Fibroblast of villous mesenchyme (primary cell): ENCODE measurements at places on chromosomes 5 and 9. TPM values are rescaled to one million over a fixed set of nuclear protein-coding genes. Genes with fewer than 3 reads are reported as not detected.

GRCh38 chr5:148403344-148403743 is 19.6 kb downstream of the FBXO38 start:
- DNase-seq = no peak

- no peak for DNase-seq
Measured at GRCh38 chr9:36030871-36031270, 5.8 kb upstream of the RECK start.

DNA sequence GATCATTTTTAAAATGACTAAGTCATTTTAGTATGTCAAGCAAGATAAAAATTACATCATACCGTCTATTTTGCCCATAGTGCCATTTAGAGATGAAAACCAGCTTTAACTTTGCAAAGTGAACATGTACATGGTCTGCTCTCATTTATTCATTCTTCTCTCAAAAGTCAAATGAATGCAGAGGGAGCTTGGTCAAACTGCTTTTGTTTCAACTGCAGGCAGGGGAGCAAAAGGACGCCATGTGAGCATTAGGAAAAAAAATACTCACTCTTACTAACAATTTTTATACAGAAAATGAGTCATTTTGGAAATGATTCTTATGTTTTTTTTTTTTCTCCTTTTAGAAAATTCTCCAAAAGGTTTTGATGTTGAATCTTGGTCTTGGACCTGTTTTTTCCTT is 15.7 kb downstream of the SCGB3A1 start:
- DNase-seq = no peak

DNA sequence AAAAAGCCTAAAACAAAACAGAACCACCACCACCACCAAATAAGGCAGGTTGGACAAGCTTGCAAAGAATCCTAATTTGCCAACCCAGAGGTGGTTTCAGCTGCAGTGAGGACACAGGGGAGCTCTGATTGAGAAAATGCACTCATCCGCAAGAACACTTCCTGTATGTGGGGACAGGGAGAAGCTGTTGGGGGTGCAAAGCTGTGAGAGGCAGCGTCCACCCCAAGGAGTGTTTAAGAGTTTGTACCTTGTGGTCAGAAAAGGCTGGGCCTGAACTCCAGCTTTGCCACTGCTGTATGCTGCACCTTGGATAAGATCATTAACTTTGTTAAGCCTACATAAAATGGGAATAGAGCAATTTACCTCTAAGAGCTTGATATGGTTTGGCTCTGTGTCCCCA is 511.7 kb downstream of the BNC2 start:
- DNase-seq = no peak

DNA sequence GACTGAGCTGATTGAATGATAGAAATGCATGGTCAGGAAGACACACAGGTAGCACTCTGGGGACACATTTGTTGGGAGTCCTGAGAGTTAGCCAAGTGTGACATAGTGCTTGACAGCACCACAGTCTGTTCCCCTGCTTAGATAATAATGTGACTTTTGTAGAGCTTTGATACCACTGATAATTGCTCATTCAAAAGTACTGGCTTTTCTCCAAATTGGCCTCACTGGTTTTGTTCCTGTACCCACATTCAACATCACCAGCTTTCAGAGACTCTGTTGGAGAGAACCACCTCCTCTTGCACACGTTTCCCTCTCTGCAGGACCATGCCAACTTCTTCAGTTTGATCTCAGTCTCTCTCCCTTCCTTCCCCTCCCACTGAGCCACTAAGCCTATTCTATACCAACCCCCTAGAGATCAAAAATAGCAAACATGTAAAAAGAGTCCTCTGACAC is 52.5 kb upstream of the IL7R start:
- DNase-seq = no peak

Gene GHR
- total RNA-seq = 0.97 and 2.2 TPM in 2 replicates

- no peak for DNase-seq
Measured at GRCh38 chr5:106860398-106861044, 810.2 kb downstream of the EFNA5 start.

- no peak for DNase-seq
Measured at GRCh38 chr9:40927260-40927631, 201.2 kb downstream of the FOXD4L6 start.

Gene HTR4
- not detected in 2 replicates for total RNA-seq

Gene CDC20B
- not detected in 2 replicates for total RNA-seq

- DNase-seq = no peak
Measured at GRCh38 chr9:131621551-131622358, 76.4 kb downstream of the PRRT1B start.

Gene PPIP5K2
- 75.7 and 104 TPM in 2 replicates for total RNA-seq

Gene FOXI1
- not detected in 2 replicates for total RNA-seq

DNA sequence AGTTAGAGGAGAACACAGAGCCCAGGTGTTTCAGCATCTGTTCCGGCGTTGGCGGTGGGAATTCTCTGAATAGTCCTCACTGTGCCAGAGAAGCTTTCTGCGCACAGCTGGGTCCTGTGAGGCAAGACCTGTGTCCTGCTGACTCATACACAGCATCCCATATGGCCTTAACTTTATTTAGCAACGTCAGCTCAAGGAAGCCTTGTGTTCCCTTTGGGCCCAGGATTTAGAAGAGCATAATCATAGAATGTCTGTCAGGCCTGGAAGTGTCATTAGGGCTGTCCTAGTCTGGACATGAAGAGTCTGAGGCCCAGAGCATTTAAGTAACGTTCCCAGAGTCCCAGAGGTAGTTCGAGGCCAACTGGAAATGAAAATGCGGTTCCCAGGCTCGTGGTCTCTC is 188.6 kb upstream of the DMRT1 start:
- DNase-seq = peak; percentile 83

Gene FABP6
- not detected in 2 replicates for total RNA-seq

DNA sequence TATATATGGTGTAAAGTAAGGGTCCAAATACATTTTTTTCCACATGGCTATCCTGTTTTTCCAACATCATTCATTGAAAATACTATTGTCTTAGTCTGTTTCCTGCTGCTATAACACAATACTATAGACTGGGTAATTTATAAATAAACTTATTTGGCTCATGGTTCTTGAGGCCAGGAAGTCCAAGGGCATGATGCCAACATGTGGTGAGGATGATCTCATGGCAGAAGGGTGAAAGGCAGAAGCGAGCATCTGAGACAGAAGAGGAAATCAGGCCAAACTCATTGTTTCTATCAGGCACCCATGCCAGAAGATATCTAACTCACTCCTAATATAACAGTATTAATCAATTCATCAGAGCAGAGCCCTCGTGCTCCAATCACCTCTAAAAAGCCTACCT is 42.6 kb downstream of the ANKRD55 start:
- DNase-seq = peak; percentile 43

Gene GFPT2
- total RNA-seq = 25.4 and 28.9 TPM in 2 replicates

DNA sequence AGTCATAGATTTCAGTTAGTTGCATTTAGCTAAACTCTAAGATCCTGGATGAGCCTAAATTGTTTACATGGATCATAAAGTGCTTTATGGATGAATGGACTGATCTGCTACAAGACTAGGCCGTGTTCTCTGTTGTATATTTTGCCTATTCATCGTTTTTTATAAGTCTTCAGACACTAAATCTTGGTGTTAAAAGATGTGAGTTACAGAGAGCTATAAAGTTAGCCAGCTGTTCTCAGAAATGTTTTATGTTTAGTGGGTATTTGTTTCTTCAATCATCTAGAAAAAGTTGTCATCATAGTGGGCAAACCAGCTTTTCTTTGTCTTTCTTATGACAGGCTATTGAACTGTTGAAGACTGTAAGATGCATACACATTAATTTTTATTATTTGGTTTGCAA is 585.8 kb upstream of the SEMA6A start:
- DNase-seq = no peak

Gene DROSHA
- total RNA-seq = 37.0 and 54.8 TPM in 2 replicates

- peak; percentile 14 for DNase-seq
Measured at GRCh38 chr5:151318850-151319732, 15.5 kb upstream of the SLC36A3 start.

DNA sequence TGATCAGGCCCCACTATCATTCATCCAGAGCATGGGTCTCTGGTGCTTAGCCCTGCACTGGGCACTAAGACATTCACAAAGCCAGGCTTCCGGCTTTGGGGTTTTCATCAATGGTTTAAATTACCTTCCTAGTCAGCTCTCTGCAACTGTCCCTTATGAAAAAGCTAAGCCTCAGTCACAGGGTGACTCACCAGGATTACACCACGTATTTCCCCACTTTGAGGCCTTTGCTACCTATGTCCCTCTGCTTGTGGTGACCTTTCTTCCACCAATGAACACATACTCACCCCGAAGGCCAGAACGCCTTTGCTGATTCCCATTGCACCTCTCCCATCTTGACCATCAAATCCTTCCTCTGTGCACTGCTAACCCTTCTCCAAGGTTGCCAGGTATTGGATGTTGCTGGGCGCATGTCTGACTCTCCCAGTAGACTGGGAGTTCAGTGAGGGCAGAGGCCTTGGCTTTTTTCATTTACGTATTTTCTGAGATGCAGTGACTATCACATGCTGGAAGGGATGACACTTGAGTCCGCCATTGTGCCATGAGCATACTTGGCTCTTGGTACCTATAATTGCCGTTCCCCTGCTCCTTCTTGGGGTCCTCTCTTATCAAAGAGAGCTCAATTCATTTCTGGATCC is 58.7 kb upstream of the TNFSF8 start:
- peak; percentile 38 for DNase-seq

Gene DMGDH
- 4.5 and 6.9 TPM in 2 replicates for total RNA-seq

GRCh38 chr9:105647595-105648349 is 14.5 kb upstream of the TAL2 start:
- peak; percentile 21 for DNase-seq

Gene PCDHA9
- total RNA-seq = under 0.01 TPM in 2 replicates

Gene ORM2
- not detected in 2 replicates for total RNA-seq

Gene IFNK
- total RNA-seq = not detected in 2 replicates

GRCh38 chr9:104991144-104991953 is 63.4 kb upstream of the ABCA1 start:
- peak; percentile 98 for DNase-seq

Gene POLK
- total RNA-seq = 33.8 and 50.1 TPM in 2 replicates

GRCh38 chr9:123945532-123945931 is 15.6 kb upstream of the DENND1A start:
- peak; percentile 22 for DNase-seq

Gene AGXT2
- under 0.01 TPM in 1 of 2 replicates, not detected in the other for total RNA-seq

GRCh38 chr5:13212886-13213285 is 731.6 kb downstream of the DNAH5 start:
- DNase-seq = no peak

Gene EIF4EBP3
- 0.32 and 0.86 TPM in 2 replicates for total RNA-seq

Gene PTGER4
- 4.3 and 8.7 TPM in 2 replicates for total RNA-seq

Gene PIP5KL1
- total RNA-seq = 2.6 and 3.5 TPM in 2 replicates

DNA sequence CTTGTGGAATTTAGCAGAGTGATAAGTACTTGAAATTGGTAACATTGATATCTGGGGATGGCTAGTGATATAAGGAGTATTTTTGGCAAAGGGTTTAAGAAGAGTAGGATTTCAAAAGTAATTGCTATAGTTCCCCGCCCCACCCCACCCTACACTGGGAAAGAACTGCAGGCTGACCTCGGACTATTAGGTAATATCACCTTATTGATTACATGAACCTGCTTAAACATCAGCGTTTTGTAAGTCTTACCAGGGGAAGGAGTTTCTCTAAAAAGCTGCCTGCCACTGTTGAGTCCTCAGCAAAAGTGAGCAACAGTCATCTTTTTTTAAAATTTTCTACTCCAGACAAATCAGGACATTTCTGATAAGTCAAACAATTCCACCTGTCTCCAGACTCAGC is 337.3 kb downstream of the DTWD2 start:
- DNase-seq = no peak

- DNase-seq = no peak
Measured at GRCh38 chr9:138007566-138007917, 130.0 kb downstream of the CACNA1B start.

Gene C9orf78
- 19.3 and 32.4 TPM in 2 replicates for total RNA-seq

DNA sequence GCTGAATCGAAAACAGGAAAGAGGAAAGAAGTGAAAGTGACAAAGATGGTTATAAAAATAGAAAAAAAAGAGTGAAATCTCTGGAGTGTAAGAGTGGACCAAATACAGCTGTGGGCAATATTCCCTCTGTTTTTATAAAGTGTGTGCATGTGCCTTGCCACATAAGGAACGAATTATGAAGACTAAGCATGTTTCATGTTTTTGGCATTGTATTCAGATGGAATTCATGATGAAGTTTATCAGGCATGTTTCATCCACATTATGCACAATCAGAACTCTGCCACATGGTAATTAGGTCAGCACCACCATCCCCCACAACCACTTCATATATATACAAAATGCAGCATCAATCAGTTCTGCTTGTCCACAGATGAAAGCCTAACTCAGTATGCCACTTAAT is 348.0 kb downstream of the ZNF608 start:
- DNase-seq = no peak

DNA sequence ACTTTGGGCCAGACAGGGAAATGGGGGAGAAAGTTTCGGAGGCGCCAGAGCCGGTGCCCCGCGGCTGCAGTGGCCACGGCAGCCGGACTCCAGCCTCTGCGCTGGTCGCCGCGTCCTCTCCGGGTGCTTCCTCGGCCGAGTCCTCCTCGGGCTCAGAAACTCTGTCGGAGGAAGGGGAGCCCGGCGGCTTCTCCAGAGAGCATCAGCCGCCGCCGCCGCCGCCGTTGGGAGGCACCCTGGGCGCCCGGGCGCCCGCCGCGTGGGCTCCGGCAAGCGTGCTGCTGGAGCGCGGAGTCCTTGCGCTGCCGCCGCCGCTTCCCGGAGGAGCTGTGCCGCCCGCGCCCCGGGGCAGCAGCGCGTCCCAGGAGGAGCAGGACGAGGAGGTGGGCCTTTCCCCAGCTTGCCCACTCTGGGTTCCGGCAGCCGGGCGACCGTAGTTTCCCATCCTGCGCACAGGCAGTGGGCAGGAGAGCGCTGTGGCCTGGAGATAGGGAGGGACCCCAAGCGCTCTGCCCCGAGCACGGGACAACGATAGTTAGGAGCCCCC is 516 bp downstream of the MAST4 start:
- peak; percentile 4 for DNase-seq

- no peak for DNase-seq
Measured at GRCh38 chr5:139392678-139393496, 2.0 kb downstream of the PROB1 start.

GRCh38 chr9:93586290-93587057 is 10.1 kb downstream of the PHF2 start:
- no peak for DNase-seq

DNA sequence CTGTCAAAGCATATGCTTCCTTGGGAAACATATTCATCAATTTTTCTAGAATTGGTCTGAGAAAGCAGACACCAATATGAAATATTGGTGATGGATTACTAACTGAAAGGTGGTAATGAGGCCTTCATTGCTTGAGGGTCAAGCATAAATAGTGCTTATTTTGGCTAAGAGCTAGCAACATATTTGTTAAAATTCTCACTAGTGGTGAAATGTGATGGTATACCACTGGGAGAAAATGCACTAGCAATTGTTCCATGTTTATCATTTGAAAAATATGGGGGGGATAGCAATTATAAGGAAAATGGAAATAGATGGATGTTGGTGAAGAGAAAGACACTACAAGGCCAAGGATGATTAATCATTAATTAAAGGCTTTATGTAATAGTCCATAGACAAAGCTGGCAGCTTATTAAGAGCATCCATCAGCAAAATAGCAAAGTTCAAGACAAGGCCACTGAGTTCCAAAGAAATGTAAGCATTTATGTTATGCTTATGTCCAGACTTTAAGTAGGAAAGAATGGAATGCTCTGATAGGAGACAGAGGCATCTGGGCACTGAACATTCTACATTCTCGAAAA is 253.7 kb upstream of the PRDM9 start:
- no peak for DNase-seq

Gene PCDHA1
- total RNA-seq = under 0.01 TPM in 1 of 2 replicates, not detected in the other
